Stimulated activated CD4-positive, alpha-beta T cell treated with anti-CD3 and anti-CD28 coated beads, Interleukin-15, amount 100 ng/mL, for 1 hour (primary cell): ENCODE measurements at places on chromosomes 4 and X.

- DNase-seq = no peak
Observed at GRCh38 chrX:151722241-151722846, 6.5 kb downstream of the FATE1 start.

DNA sequence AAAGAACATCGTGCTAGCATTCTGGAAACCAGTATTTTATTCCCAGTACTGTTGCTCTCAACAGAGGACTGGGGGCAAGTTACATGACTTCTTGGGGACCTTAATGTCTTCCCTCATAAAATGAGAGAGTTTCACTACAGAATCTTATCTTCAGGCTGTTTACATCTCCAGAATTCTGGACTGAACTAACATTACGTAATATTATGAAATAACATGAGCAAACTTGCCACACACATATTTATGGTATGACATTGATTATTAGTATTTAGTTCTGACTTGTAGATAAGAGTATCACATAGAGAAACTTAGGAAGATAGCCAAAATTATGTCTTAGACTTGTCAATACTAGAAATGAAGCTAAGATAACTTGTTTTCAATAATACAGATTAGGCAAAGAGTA lies 68.0 kb downstream of the NFKB1 start:
- no peak for DNase-seq

GRCh38 chr4:1035510-1035909 lies 24.1 kb downstream of the FGFRL1 start:
- no peak for DNase-seq

DNA sequence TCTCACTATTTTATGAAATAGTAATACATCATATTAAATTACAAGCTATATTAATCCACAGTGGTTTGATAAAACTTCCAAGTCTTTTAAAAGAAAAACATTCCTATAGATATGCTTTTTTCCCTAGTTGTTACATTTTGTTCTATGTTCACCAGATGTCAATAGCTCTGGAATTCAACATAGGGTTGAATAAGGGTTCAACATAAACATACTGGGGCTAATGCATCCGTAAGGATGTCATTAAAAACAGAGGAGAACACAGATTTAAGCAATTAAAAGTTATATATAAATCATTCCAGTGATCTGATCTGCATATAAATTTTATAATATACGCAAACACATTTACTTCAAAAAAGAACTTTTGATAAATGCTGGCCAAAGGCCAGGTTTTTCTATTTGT lies 32.5 kb downstream of the SULT1B1 start:
- no peak for DNase-seq

DNA sequence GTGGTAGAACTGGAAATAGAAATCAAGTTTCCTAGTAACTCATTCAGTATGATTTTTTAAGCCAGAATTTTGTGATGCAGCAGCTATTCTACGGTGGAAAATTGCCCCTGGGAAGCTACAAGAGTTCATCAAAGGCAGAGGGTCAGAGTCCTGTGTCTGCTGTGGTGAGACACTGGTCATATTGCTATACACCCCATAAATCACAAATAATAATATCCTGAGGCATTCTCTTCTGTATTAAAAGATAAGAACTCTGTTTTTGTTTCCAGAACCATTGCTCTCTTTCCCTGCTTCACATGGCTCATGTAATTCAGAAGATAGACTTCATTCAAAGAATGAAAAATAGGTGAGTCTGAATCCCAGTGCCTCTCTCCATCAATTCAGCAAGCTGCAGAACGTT lies 188.8 kb upstream of the NOCT start:
- no peak for DNase-seq
